Activated CD4-positive, alpha-beta T cell treated with anti-CD3 and anti-CD28 coated beads, Interleukin-2, amount 10 ng/mL, durations not matched to agents 24 days and 14 days (primary cell): ENCODE measurements at places on chromosomes 13 and 19. TPM values are rescaled to one million over a fixed set of nuclear protein-coding genes. Genes with fewer than 3 reads are reported as not detected.

GRCh38 chr13:47723898-47724297, 277.2 kb downstream of the SUCLA2 start:
- no peak for DNase-seq

GRCh38 chr19:33304371-33304759, 2.0 kb upstream of the CEBPA start:
- no peak for DNase-seq

DNA sequence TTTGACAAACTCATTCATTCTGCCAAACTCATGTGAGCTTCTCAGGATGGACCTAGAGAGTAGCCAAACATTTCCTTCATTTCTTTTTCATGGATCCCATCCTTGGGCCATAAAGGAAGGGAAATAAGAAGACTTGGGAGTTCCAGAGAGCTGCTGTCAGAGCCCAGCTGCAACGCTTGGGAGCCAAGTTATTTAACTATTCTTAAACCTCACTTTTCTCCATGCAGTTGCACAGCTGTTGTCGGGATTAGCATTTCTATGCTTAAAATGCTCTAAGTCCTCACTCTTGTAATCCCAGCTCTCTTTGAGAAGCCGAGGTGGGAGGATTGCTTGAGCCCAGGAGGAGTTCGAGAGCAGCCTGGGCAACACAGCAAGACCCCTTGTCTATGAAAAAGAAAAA, 11.7 kb upstream of the CASP14 start:
- no peak for DNase-seq

GRCh38 chr13:112204346-112205327, 137.7 kb downstream of the SOX1 start:
- no peak for DNase-seq

GRCh38 chr13:33758113-33758512, 59.8 kb upstream of the RFC3 start:
- no peak for DNase-seq

- no peak for DNase-seq
These were observed 811.4 kb downstream of the DACH1 start for GRCh38 chr13:71055644-71056043.

DNA sequence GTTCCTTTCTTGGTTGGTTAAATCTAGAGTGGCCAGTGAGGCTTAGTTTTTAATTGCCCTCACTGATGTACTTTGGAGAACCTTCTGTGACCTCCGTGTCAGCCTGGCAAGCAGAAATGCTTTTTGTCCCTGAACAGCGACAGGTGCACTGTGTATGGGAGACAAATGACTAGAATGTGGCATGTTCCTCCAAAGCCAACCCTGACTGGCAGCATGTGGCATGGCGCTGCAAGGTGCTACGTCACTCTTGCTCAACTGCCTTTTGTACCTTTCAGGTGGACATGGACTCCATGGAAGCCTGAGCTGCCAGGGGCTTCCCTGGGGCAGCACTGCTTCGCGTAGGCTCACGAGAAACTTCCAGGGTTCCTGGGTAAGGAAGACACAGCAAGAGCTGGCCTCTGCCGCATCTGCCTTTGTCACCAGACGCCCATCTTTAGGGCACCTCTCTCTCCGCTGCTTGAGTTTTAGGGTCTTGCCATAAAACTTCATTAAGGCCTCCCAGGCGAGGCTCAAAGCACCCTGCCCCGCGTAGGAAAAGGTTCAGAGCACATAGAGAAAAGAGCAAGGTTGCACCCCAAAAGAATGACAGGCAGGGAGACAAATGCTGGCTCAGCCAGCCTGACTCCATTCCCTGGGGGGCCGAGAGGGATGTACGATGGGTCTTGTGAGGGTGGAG, 167.1 kb upstream of the SOX1 start:
- no peak for DNase-seq

DNA sequence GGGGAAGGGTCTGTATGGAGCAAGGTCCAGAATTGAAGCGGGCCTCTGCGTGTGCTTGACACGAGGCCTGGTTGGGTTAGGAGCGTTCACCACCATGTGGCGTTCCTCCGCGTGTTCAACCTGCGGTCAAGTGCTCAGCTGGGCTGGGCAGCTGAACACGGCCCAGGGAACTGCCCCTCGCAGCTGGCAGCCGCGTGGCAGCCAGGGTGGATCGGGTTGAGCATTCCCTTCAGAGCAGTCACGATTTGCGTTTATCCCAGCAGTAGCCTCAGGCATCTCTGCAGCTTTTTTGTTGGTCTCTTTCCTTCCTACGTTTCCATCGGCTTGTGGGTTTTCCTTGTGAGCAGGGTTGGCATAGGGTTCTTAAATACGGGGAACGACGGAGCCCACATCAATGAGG, 28.7 kb upstream of the F2RL3 start:
- no peak for DNase-seq

- DNase-seq = peak; percentile 57
These were observed at the start of gene ZNF560 for GRCh38 chr19:9498183-9498902. Gene ZNF560, minus strand, starts transcription at chr19:9498616. Its CDS starts 23,303 bp downstream, at chr19:9475313.

- peak; percentile 87 for DNase-seq
These were observed 24.6 kb downstream of the CCNE1 start for GRCh38 chr19:29836409-29836825.

GRCh38 chr13:113329656-113330312, 32.7 kb downstream of the LAMP1 start:
- DNase-seq = no peak

- DNase-seq = no peak
These were observed 45.0 kb downstream of the RASA3 start for GRCh38 chr13:114087430-114087829.

DNA sequence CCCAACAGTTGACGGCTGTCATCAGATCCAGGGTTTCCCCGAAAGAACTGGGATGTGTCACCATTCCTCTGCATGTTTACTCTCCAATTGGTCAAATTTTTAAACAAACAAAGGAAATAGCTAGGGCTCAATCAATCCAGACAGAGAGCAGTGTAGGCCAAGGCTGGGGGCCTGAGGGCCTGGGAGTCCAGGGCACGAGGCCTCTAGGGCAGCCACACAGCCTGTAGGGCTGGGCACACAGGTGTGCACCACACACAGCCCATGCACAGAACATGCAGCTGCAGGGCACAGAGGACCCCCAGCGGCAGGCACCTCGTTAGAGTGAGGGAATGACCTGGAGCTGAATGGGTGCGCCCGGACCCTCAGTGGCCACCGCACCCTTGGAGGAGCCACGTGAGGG, 9.5 kb downstream of the MIER2 start:
- DNase-seq = no peak

- no peak for DNase-seq
These were observed 465.6 kb downstream of the ITGBL1 start for GRCh38 chr13:101917833-101918661.

DNA sequence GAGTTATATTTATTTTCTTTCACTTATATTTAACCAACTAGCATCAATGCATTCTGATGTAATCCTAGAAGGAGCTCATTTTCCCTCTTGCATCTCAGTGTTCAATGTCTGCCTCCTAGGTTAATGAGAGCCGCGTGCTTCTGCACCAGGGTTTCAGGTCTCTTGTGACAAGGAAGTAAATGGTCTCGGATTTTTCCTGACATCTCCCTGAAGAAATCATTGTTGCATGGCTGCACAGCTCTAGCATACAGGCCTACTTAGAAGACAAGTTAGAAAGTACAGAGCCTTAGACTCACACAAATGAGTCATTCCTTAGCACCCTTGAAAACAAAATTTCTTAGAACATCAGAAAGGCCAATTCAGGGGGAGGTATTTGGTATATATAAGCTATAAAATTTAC, 57.2 kb upstream of the KLF12 start:
- DNase-seq = no peak

GRCh38 chr19:52922841-52923777, at the start of gene ZNF888:
Gene ZNF888, minus strand, starts transcription at chr19:52923428. Its CDS starts 5,555 bp downstream, at chr19:52917873.
- peak; percentile 95 for DNase-seq

- no peak for DNase-seq
These were observed 2.2 kb downstream of the FCER2 start for GRCh38 chr19:7699417-7700401.

- no peak for DNase-seq
These were observed 26.9 kb downstream of the SLITRK6 start for GRCh38 chr13:85772367-85772766.

GRCh38 chr19:7137120-7137519, 67.6 kb downstream of the ZNF557 start:
- DNase-seq = no peak

DNA sequence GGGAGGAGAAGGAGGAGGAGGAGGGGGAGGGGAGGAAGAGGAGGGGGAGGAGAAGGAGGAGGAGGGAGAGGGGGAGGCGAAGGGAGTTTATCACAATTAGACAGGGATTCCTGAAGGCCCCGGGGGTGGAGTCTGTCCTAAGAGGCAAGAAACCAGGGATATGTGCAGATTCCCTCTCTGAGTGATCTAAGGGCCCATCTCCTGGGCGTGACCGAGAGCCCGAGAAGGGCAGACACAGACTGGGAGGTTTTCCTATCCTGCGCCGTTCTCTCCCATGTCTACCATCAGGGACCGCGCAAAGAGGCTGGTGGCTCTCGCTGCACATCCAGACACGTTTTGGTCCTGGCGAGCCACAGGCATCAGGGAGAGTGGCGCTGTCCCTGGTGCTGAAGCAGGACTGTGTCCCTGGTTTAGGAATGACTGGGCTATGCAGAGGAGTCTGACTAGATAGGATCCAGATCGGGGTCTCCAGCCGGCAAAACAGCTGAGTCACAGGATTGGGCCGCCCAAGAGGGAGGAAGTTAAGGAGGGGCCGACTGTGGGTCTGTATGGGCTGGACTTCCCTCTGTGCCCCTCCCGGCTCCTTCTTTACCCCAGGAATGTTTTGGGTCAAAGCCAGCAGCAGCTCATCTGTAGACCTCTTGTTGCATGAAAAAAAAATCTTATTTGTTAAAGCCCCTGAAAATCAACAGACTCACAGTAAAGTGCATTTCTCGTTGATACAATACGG, 17.9 kb upstream of the ZNF175 start:
- DNase-seq = peak; percentile 84

GRCh38 chr19:51751655-51752054, at the start of gene FPR1:
Gene FPR1, minus strand, starts transcription at chr19:51751878. Its CDS starts 4,884 bp downstream, at chr19:51746994.
- no peak for DNase-seq

- no peak for DNase-seq
These were observed 404.2 kb upstream of the SGCG start for GRCh38 chr13:22776394-22777186.

Gene PLIN4
- not detected in 2 replicates for total RNA-seq

Gene LYPD3
- total RNA-seq = 3.6 and 4.1 TPM in 2 replicates

Gene SELENOV
- not detected in 2 replicates for total RNA-seq

Gene TNFAIP8L1
- 12.5 and 13.5 TPM in 2 replicates for total RNA-seq

Gene PKN1
- 172 and 180 TPM in 2 replicates for total RNA-seq

Gene ELSPBP1
- total RNA-seq = not detected in 2 replicates

Gene ZNF132
- total RNA-seq = 3.6 and 3.8 TPM in 2 replicates

Gene ZNF773
- 4.9 and 5.1 TPM in 2 replicates for total RNA-seq

Gene PALM
- total RNA-seq = 0.24 TPM in 1 of 2 replicates, not detected in the other
